Effector CD4-positive, alpha-beta T cell (primary cell): ENCODE measurements at places on chromosomes 3 and 15.

DNA sequence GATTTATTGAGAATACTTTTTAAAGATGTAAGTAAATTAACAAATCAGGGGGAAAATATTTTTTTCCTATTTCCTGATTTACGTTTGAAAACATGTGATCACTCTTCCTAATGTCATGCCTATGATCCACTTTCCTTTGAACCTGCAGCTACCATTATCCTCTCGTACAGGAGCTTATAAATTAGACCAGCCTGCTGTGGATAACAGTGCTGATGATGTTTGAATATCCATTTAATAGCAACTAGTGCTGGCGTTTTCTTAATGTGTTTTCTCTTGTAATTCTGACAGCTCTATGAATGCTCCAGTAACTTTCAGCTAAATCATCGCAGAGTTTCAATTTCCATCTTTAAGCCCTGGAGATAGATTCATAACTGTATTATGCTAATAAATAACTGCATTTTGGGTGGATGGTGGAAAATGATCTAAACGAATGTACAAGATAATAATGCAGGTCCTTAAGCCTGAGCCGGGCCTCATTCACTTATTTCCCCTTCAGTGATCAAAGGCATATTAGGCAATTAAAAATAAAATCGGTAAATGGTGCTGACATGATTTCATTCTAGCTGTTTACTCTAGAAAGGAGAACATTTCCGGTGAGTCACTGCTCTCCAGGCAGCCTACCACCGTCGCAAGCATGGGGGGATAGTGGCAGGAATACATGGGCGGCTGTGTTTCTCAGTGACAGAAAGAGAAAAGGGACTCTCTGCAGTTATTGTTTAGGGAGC lies 58.5 kb upstream of the SLC24A5 start:
- DNase-seq: no peak

- no peak for DNase-seq
These were observed 318.0 kb downstream of the CLSTN2 start for GRCh38 chr3:140252812-140253656.

GRCh38 chr3:9397906-9398699 lies 688 bp downstream of the SETD5 start:
- peak; percentile 16 for DNase-seq

GRCh38 chr3:42504334-42505127 lies 2.1 kb downstream of the VIPR1 start:
- no peak for DNase-seq

- no peak for DNase-seq
These were observed 97.7 kb upstream of the PRR20G start for GRCh38 chr3:127385540-127385870.

DNA sequence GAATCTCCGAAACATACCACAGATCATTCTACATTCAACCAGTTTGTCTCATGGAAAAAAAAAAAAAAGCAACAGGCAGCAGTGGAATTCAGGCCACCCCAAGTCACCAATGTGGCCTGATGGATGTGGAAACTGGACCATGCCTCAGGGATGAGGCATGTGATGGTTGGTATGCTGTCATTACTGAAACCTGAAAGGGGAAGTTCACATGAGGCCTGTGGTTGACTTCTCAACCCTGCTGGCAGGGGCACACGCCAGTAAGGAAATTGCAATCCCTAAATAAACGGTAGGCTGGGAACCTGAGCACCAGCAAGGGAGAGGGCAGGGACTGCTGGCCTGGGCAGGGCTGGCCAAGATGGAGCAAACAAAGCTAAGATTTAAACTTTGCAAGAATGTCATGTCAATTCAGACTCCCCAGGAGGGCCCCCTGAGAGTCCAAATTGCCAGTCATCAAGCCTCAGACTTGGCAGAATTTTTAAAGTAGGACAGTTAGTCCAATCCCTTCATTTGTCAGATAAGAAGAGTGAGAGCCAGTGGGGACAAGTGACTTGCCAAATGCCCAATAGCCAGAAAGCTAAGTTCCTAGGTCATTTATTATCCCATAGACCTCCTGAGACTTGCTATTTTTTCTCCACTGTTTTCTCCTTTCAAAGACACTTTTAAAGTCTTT lies 310.4 kb downstream of the ERC2 start:
- DNase-seq: no peak

DNA sequence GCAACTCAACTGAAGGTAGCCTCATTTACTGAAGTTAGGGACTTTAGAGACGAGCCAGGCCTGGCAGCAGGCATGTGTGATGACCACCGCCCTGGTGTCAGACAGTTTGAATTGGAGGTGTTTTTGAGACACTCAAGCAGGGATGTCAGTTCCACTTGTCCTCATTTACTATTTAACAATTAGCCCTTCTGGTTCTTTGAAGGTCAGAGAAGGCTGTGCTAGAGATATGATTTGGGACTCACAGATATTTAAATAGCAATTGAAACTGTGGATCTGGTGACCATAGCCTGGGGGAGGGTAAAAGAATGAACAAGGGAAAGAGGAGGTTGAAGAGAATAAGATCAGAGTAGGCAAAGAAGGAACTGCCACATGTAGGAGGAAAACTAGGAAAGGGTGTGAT lies 74.6 kb downstream of the REC114 start:
- no peak for DNase-seq

- no peak for DNase-seq
These were observed 354.8 kb upstream of the TBL1XR1 start for GRCh38 chr3:177552051-177552450.

- DNase-seq: no peak
These were observed 13.2 kb downstream of the NR1I2 start for GRCh38 chr3:119794971-119795612.

DNA sequence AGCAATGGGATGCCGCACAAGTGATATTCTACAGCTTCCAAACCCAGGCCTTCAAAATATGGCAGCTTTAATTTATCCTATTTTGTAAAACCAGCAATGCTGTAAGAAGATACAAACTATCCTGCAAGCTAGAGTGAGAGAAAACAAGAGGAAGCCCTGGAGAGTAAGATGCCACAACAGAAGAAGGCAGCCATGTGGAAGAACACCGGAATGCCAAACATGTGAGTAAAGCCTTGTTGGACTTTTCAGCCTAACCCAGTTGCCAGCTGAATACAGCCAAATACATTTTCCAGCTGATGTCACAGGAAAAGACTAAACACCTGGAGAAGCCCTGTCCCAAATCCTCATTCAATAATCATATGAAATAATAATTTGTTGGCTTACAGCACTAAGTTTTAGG lies 1115.1 kb upstream of the CADM2 start:
- no peak for DNase-seq

DNA sequence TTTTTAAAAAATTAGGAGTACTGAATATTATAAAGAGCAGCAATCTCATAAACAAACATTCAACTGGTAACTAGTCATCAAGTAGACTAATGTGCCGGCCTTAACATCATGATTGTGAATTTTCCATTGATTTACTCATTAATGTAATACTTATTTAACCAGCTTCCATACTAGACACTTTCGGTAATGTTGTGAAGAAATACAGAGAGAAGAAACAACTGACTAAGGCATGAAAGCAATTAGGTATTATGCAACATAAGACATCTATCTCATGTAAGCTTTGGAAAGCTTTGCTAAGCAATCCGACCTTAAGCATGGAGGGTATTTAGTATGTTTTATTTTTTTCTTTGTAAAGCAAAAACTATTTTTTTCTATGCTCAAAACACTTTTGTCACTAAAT lies 108.0 kb downstream of the IL1RAP start:
- DNase-seq: no peak

GRCh38 chr3:53885239-53885638 lies 3.3 kb upstream of the ACTR8 start:
- DNase-seq: no peak

DNA sequence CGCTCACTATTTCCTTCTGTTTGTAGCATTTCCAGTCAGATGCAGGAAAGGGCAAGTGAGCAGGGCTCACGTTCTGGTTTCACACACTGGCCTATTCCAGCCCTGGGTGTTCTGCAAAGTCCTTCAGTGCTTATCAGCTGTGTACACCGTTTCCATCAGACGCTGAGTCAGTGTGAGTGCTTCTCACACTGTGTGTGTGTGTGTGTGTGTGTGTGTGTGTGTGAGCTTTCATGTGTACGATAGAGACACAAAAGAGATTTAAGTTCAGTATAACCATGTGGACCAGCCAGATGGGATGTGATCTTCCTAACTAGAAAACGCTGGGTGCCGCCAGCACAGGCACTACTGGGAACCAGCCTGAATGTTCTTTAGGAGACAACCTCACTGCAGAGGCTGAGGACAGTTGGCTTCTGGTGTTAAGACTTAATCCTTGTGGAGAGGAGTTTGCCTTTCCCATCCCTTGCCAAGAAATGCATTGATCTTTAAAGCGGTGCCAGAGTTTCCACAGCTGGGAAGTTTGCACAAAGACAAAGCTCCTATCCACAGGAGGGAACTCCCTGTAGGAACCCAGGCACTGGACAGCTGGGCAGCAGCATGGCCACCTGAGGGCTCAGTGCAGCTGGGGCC lies 3.9 kb upstream of the CHSY1 start:
- DNase-seq: no peak

- no peak for DNase-seq
These were observed 90.4 kb downstream of the SUCLG2 start for GRCh38 chr3:67564008-67564407.

DNA sequence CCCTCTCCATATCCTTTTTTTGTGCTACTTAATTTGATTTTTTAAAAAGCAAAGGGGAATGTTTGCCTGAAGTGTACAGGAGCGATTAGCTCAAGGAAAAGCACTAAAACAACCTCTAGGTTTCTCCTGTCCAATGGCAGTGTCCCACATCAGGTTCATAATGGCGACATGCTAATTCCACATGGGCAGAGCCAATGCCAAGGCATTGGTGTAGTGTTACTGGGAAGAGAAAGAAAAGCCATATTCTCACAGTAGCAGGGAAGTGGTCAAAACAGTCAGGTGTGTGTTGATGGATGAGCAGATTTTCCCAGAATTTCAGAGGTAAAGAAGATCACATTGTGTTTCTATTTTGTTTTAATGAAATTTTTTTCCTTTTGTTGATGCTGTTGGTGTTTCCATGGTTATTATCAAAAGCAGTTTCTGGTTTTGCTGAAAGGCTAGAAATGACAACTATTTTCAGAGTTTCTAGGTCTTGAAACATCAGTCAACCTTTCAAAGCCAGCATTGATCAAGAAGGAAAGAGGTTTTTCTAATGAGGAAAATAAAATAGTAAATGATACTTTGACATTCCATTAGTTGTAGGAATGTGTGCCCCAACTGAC lies 65.2 kb downstream of the FNDC3B start:
- no peak for DNase-seq

DNA sequence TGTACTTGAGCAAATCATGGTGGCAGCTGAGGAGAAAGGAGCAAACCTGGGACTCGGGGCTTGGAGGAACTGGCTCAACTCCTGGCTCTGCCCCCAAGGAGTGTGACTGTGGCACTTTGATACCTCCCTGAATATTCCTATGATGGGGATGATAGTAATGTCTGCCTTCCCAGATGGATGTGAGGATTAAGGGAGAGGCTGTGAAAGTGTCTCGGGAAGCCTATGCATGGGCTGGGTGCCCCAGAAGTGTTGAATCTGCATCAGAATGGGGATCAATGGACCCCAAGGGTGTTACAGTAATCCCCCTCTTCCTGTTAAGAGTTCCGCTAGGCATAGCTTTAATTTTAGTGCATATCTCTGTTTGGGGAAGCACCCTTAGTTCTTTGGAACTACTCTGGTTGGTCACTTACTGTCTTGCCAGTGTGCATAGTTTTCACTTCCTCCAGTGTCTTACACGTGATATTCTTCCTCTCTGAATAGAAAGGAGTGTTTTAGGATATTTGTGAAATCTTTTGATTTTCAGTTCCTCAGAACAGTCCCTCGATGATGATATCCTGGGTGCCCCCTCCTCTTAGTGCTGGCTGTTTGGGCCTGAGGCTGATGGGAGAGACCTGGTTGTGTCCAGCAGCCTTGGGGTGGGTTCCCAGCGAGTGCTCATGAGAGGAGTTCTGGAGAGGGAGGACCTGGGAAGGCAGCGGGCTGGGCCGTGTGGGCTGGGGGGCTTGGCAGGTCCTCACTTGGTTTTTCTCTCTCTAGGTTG lies 97.5 kb downstream of the CHDH start:
- DNase-seq: no peak

GRCh38 chr3:140695361-140696061 lies 17.6 kb downstream of the TRIM42 start:
- no peak for DNase-seq

DNA sequence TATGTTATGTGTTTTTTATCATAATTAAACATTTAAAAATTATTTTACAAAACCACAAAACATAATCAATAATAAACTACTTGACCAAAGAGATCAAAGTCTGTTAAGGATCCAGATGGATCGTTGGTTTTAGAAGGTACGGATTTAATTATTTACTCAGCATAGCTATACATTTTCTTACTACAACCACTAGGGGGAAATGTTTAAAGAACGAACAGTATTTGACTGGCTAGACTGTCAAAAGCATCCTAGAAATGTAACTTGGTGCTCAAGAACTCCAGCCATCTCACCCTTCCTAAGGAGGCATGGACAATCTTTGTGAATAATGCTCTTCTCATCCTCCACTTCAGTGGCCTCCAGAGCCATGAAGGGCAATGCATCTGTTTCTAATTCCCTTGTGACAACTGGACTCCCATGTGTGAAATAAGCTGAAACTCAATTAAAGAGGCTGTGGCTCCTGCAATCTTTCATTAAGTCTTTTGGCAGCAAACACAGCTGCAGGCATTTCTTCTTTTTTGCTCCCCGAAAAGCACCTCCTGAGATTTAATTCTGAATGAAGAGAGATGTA lies 94.7 kb upstream of the TUSC7 start:
- DNase-seq: no peak

DNA sequence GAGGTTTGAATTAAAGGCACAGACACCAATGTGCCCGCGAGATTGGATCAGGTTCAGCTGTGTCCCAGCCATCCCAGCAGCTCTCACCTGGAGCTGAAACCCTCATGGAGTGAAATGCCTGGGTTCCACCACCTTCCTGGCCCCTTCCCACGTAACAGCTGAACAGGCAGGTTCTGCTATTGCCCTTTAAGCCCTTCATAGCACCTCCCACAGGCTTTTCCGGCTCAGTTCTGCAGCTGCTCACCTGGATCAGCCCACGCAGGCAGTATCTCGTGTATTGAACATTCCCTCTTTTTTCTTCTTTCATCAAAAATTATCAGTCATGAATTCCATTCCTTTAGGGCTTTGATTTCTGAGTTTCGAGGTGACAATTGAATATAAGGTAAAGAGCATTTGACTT lies 129.8 kb downstream of the SLC9A9 start:
- no peak for DNase-seq

DNA sequence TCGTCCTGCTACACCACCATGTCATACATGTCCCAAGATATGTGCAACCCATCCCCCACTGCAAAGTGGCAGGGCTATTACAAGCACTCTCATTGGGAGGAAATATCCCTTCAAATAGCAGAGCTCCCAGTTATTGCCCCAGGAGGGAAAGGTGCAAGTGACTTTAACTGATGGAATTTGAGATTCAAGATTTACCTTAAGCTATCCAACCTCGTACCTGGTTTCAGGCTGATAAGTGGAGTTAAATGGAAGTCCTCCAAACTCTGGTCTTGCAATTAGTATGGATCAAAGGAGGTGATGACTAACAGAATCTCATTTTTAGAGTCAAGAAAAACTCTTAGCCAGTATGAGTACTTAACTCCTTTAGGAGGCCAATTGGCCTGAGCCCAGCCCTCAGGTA lies 2.1 kb downstream of the SLCO2A1 start:
- no peak for DNase-seq
